ENCODE measurements at places on chromosomes 5 and 9. TPM values are rescaled to one million over a fixed set of nuclear protein-coding genes. Genes with fewer than 3 reads are reported as not detected.

Gene PCDHGB6
- 0.10 TPM for total RNA-seq

Gene NUDT12
- 1.3 TPM for total RNA-seq

Gene AQP7
- 0.31 TPM for total RNA-seq

Gene ZNF366
- not detected for total RNA-seq

Gene PLAC8L1
- 0.31 TPM for total RNA-seq

Gene C7
- not detected for total RNA-seq

Gene TRPM6
- 2.5 TPM for total RNA-seq

Gene PCSK5
- total RNA-seq, result 1.5 TPM

Gene CDC26
- 42.4 TPM for total RNA-seq

Gene PKD2L2
- total RNA-seq, result 0.12 TPM

Gene LHX6
- 2.4 TPM for total RNA-seq

Gene SOHLH1
- total RNA-seq, result 0.12 TPM

All from A549 treated with Hydrocortisone at 1 μM for 4 hours (cell line).